NCI-H1930 (cell line): ENCODE measurements at places on chromosomes 11 and 22.

DNA sequence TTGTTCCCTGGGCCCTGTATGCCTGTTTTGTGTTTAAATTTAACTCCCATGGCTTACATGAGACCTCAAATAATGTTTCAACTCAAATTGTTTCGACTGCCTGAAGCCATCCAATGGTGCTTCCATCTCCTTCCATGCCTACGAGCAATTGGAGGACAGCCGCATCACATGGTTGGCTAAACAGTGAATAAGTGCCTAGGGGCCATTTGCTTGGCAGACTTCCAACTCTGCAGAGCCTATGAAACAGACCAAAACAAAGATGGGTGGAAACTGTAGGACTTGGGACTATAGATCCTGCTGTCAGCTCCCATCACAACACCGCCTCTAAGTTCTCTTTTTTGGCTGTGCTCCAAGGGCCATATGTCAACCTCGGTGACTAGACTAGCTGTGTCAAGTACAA lies 84.1 kb downstream of the PARVA start:
- no peak for DNase-seq

GRCh38 chr11:34234086-34234740 lies 123.6 kb downstream of the ABTB2 start:
- DNase-seq, result no peak

GRCh38 chr11:19160847-19161246 lies 40.9 kb downstream of the CSRP3 start:
- no peak for DNase-seq

- DNase-seq, result no peak
Measured at GRCh38 chr11:45073685-45074141, 72.7 kb upstream of the PRDM11 start.

- DNase-seq, result no peak
Measured at GRCh38 chr22:20919718-20920117, 2.5 kb downstream of the CRKL start.

GRCh38 chr22:21919526-21920307 lies 32.9 kb downstream of the PPM1F start:
- no peak for DNase-seq

GRCh38 chr22:50705851-50706351 lies 32.1 kb upstream of the ACR start:
- no peak for DNase-seq

GRCh38 chr11:113389272-113389671 lies 1.7 kb downstream of the ANKK1 start:
- DNase-seq, result no peak

DNA sequence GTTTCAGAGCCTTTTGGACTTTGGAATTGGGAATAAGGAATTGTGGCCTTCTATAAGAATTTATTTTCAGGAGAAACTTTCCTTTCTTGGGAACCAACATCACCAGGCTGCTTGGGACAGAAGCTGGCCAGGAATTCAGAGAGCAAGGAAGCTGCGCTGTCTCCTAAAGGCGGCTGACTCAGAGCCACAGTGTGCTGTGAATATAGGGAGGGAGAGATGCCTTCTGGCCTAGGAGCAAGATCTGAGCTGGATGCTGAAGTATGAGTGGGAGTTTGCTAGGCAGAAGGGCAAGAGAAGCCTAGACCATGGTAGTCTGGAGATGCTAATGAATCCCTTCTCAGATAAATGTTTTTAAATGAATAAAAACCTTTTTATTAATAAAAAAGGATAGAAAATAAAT lies 213.7 kb upstream of the TBCEL start:
- no peak for DNase-seq

DNA sequence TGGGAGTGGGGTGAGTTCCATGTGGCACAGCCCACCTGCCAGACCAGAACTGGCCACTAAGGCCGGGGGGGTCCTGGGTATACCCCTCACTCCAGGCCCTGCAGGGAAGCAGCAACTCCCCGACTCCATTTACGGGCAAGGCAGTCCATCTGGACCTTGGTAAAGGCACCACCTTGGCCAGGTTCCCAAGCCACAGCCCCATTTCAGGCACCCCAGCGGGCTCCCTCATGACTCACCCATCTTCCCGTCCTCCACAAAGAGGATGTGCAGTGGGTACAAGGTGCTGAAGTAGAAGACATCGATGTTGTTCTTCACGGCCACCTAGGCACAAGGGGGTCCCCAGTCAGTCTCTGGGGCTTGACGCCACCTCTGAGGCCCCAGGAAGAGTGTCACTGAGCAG lies 15.7 kb upstream of the RASL10A start:
- no peak for DNase-seq

- no peak for DNase-seq
Measured at GRCh38 chr22:30002861-30003486, 77.3 kb upstream of the HORMAD2 start.

- no peak for DNase-seq
Measured at GRCh38 chr11:36458129-36458915, 51.8 kb downstream of the TRAF6 start.

DNA sequence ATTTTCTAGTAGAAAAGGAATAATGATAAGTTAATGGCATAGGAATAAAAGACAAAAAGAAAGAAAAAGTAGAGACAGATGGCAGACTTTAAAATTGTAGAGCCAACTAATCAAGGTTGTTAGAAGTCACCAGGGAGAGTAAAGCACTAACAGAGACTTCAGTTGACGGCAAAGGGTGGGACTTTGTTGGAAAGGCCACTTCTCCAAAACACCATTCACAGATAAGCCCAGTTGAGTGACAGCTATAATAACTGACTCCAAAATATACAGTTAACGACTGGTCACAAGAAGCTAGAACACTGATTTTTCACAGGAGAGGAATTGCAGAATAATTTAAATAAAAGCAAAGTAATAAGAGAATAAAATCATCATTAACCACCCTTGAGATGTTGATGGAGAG lies 16.0 kb upstream of the SOX6 start:
- DNase-seq, result no peak

DNA sequence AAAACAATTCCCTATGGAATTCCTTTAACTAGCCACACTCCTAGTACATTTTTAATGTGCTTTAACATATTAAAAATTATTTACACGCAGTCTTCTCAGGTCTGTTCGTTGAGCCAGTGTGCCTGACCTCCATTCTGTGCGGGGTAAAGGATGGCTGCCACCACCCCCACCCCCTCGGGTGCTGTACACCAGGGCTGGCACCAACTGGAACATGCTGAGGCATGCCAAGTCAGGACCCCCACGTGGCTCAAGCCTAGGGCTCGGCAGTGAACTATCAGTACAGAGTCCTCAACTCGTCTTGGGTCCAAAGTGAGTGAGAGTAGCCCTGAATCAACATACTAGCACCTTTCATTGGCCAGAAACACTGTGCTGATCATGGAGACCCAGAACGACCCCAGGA lies 32.5 kb upstream of the PHF21B start:
- DNase-seq, result no peak

DNA sequence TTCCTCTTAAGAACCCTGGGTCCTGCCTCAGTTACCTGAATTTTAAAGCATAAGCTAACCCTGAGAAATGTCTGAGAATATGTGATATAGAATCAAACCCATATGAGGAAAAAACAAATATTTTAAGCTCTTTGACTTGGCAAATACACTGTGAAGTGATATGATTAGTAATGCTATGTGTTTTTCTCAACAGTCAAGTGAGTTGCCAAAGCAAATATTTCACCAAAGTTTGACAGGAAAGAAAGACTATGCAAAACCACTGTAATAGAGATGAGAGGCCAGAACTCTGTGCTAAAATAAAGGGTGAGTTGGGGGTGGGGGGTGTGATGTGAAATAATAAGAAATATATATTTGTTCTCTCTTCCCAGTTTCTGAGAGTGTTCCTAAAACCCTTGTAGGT lies 613.5 kb upstream of the CCDC179 start:
- no peak for DNase-seq

GRCh38 chr11:120394119-120394518 lies 57.9 kb downstream of the ARHGEF12 start:
- DNase-seq, result no peak

DNA sequence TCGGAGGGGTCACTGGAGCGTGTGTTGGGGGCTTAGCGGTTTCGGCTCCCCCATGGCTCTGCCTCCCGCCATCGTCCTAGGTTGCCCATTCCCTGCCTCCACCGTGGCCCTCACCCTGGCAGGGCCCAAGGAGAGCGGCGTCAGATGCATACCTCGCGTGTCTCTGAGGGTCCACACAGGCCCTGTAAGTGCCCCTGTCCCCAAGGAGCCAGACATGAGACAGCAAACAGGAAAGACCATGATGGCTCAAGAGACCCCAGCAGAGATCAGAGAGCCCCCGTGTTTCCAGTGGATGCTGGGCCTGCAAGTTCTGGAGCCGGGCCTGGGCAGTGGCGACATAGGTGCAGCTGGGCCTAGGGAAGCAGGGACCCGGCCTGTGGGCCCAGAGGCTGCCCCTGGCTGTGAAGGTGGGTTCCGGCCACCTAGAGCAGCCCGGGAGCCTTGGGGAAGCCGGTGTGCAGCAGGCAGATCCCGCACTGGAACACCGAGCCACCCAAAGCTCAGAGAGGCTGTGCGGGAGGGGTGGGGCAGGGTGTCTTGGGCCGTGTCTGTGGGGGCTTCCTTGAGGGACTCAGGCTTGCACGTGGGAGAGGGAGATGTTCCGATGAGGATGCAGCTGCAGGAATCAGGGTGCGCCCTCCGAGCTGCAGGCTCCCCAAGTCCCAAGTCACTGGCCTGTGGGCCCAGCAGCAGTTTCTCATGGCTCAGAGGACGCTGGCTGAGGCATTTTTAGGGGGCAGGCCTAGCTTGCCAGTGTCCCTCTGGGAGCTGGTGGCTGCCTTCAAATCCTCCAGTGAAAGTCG lies 126.4 kb downstream of the KCNQ1OT1 start:
- no peak for DNase-seq

DNA sequence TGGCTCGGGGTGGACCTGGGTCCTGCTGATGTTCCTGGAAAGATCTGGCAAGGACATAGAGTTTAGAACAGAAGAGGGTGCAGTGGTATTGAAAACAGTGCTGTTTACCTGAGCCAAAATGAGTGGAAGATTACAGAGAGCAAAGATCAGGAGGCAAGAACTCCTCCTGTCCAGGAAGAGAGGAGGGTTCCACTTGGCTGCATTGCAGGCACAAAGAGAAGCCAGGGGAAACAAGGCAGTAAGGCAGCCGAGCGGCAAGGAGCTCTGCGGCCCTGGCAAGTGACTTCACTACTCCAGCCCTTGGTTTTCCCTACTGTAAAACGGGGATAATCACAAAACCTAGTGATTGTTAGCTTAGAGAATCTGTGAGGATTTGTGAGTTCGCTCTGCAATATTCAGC lies 3.7 kb upstream of the PACSIN2 start:
- DNase-seq, result no peak

- DNase-seq, result no peak
Measured at GRCh38 chr11:9076046-9076445, 15.4 kb downstream of the SCUBE2 start.

DNA sequence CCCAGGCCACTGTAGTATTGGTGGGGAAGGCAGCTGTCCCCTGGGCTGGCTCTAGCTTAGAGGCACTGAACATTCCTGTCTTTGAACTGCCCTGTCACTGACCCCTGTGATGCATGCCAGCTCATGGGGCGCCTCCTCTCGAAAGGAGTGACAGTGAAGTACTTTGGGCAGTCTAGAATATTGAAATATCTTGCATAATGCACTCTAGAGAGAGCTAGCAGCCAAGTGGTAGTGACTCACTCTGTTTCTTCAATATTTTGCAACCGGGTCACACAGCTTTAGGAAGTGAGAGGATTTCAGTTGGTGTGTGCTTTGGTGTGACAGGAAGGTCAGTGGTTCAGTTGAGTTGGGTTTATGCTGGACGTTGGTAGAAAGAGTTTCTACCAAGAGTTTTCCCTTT lies 35.5 kb upstream of the ST14 start:
- no peak for DNase-seq

DNA sequence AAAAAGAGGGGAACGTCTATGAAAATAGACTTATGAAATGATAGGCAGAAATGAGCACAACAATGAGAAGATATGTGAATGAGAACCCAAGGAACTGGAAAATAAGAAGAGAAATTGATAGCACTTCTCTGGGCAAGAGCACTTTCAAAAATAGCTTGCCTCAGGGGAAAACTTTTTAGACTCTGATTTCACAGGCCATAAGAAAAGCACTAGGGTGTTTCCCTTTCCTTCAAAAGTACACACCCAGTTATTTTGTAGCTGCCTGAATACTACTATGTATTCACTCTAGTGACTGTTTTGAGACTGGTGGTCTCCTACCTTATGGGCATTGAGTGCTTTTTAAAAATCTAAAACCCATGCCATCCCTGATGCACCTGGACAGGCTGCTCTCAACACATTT lies 172.3 kb upstream of the SOX6 start:
- no peak for DNase-seq

DNA sequence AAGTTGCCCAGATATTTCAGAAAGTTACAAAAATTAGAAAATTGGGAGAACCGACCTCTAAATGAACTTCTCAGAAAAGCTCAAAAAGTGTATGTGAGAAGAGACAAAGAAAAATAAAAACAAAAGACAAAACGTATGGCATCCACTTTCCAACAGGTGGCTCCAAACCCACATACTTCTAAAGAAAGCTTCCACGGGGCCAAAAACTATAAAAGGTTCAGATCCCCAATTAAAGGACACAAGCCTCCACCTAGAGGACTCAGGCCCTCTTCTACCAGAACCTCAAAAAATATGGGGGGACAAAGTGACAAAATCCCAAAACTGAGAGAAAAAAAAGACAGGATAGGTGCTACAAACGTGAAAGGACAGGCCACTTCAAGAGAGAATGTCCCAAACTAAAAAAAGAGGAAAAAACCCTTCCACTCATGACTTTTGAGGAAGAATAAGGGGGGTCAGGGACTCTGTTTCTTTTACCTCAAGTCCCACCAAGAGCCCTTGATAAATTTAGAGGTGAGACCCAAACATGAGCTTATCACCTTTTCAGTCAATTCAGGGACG lies 8.8 kb downstream of the SCGB2A1 start:
- peak; percentile 26 for DNase-seq

- DNase-seq, result no peak
Measured at GRCh38 chr11:39190751-39191150, 2268.7 kb downstream of the LRRC4C start.

DNA sequence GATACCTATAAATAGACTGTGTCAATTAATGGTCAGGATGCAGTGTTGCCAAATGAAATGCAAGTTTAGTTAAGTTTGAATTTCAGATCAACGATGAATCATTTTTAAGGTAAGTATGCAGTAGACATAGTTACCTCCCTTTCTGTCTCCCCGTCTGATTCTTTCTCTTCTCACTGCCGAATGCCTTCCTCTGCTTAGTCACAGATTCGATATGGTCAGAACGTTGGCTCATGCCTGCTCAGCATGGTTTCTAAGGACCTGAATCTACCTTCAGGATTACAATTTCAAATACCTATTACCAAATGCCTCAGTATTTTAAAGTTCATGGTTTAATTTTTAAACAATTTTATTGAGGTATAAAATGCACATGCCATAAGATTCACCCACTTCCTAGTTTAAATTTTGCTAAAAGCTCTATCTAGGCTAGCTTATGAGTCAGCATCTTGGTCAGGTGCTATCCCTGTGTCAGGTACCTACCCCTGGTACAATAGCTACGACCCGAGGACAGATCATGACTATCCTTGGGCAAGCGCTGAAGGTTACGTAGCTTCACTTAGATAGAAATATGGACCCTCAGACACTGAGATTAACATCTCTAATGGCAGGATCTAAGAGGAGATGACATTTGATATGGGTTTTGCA lies 78.2 kb upstream of the SPON1 start:
- DNase-seq, result no peak

- no peak for DNase-seq
Measured at GRCh38 chr22:46763051-46763705, 728 bp downstream of the TBC1D22A start.

- no peak for DNase-seq
Measured at GRCh38 chr11:114447892-114448291, 8.6 kb downstream of the REXO2 start.

GRCh38 chr11:77215106-77215505 lies 86.4 kb downstream of the GDPD4 start:
- DNase-seq, result no peak
